ENCODE measurements at places on chromosomes 2 and 18. TPM values are rescaled to one million over a fixed set of nuclear protein-coding genes. Genes with fewer than 3 reads are reported as not detected.

Gene NEU2
- total RNA-seq = not detected

Gene SH2D6
- 4.6 TPM for total RNA-seq

Gene SLC14A1
- total RNA-seq = 15.2 TPM

- no peak for DNase-seq
Observed at GRCh38 chr18:56910237-56910636, 236.7 kb upstream of the BOD1L2 start.

GRCh38 chr2:53535234-53535840, 232.3 kb upstream of the CHAC2 start:
- DNase-seq = no peak

Data from umbilical cord (tissue), 2 donors.